Activated naive CD4-positive, alpha-beta T cell treated with anti-CD3 and anti-CD28 coated beads, Interleukin-2, amount 10 ng/mL, durations not matched to agents 7 days and 5 days (primary cell): ENCODE measurements at places on chromosomes 3 and 15.

DNA sequence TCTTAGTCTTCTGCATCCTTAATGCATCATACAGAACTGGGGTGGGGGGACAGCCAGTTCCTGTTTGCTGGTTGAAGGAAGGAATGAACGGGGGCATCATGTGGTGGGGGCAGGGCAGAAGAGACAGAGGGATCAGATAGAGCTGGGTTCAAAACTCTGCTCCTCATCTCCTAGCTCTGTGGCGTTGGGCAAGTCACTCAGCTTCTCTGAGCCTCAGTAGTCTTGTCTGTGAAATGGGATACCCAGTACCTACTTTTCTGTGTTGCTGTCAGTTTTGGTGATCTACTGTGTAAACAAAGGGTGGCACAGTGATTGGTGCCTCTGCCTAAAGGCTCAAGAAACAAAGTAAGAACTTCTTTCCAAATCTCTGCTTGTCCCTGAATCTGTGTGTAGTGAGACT is 36.3 kb downstream of the RHCG start:
- peaks cover 57% of the 10 kb centered on the region for H3K27me3 ChIP-seq
- H3K4me3 ChIP-seq, result no peak overlapping the region
- no peak for DNase-seq
- H3K4me1 ChIP-seq, result peaks cover 2% of the 10 kb centered on the region

GRCh38 chr3:41198046-41198445 is 1.3 kb upstream of the CTNNB1 start:
- H3K27me3 ChIP-seq, result peaks cover 14% of the 10 kb centered on the region
- no peak overlapping the region for H3K27ac ChIP-seq
- no peak for DNase-seq
- peak overlapping the region; percentile 85 for H3K4me3 ChIP-seq
- H3K36me3 ChIP-seq, result peaks cover 11% of the 10 kb centered on the region

GRCh38 chr15:80929225-80929624 is 60.4 kb downstream of the MESD start:
- H3K27me3 ChIP-seq, result peaks cover 4% of the 10 kb centered on the region
- H3K36me3 ChIP-seq, result no peaks in the 10 kb centered on the region
- no peak for DNase-seq
- H3K27ac ChIP-seq, result no peak overlapping the region

GRCh38 chr3:11288786-11289637 is 16.8 kb downstream of the ATG7 start:
- H3K27me3 ChIP-seq, result no peaks in the 10 kb centered on the region
- H3K27ac ChIP-seq, result peak overlapping the region; percentile 49
- H3K36me3 ChIP-seq, result peaks cover 32% of the 10 kb centered on the region
- peaks cover 56% of the 10 kb centered on the region for H3K4me1 ChIP-seq

- H3K27ac ChIP-seq, result no peak overlapping the region
- H3K36me3 ChIP-seq, result peaks cover 14% of the 10 kb centered on the region
- no peaks in the 10 kb centered on the region for H3K27me3 ChIP-seq
- no peak for DNase-seq
- peaks cover 5% of the 10 kb centered on the region for H3K4me1 ChIP-seq
These were observed 149.4 kb downstream of the VGLL4 start for GRCh38 chr3:11494131-11494916.

- H3K27ac ChIP-seq, result no peak overlapping the region
- H3K4me3 ChIP-seq, result no peak overlapping the region
- H3K27me3 ChIP-seq, result peaks cover 71% of the 10 kb centered on the region
- no peaks in the 10 kb centered on the region for H3K36me3 ChIP-seq
- no peak for DNase-seq
- no peaks in the 10 kb centered on the region for H3K4me1 ChIP-seq
These were observed 13.1 kb upstream of the VIPR1 start for GRCh38 chr3:42489116-42489936.

DNA sequence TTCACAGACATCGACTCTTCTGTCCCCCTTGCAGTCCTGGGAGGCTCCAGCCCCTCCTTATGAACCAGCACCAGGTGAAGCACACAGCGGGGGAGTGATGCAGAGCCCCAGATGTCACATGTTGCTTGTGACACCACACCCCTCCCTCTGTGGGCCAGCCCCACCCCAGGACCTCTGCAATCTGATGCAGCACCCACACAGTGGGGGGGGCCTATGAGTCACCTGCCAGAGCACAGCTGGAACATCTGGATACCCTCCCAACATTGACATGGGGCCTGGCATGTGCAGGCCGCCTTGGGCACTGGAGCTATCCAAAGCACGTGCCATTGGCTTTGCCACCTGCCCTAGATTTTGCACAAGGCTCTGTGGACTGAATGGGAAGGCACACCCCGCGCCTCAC is 70.5 kb downstream of the FEM1B start:
- no peak overlapping the region for H3K4me3 ChIP-seq
- H3K27me3 ChIP-seq, result peaks cover 44% of the 10 kb centered on the region
- no peak overlapping the region for H3K27ac ChIP-seq
- DNase-seq, result no peak
- H3K36me3 ChIP-seq, result no peaks in the 10 kb centered on the region

DNA sequence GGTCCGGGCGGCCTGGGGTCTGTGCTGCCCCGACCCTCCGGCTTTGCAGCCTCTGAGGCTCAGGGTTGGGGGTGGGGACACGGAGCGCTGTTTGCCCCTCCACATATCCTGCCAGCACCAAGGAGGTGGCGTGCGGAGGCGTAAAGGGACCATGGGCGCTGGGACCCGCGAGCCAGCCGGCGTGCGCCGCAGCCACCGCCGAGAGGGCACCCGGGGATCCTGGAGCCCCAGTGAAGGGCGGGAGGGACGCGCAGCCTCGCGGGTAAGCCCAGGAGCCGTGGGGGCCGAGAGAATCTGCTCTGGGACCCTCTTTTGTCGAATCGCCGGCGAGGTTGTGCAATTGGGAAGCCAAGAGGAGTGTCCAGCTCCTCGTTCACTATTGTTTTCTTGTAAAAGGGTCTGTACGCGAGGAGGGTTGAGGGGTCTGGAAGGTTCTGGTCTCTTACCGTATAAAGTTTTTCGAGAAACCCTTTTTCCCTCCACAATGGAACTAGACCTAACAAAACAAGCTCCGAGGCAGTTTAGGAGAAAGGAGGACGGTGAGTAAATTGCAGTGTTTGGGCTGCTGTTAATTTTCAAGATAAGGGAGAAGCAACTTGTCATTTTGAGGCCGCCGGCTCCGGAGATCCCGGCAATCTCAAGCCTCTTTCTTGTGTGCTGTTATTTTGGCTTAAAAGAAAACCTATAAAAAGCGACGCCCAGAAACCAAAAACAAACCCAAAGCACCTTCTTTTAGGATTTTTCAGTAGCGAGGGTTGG is 29.9 kb upstream of the ST3GAL6 start:
- peak; percentile 29 for DNase-seq
- peaks cover 83% of the 10 kb centered on the region for H3K27me3 ChIP-seq
- H3K36me3 ChIP-seq, result no peaks in the 10 kb centered on the region
- peaks cover 18% of the 10 kb centered on the region for H3K4me1 ChIP-seq
- no peak overlapping the region for H3K27ac ChIP-seq

DNA sequence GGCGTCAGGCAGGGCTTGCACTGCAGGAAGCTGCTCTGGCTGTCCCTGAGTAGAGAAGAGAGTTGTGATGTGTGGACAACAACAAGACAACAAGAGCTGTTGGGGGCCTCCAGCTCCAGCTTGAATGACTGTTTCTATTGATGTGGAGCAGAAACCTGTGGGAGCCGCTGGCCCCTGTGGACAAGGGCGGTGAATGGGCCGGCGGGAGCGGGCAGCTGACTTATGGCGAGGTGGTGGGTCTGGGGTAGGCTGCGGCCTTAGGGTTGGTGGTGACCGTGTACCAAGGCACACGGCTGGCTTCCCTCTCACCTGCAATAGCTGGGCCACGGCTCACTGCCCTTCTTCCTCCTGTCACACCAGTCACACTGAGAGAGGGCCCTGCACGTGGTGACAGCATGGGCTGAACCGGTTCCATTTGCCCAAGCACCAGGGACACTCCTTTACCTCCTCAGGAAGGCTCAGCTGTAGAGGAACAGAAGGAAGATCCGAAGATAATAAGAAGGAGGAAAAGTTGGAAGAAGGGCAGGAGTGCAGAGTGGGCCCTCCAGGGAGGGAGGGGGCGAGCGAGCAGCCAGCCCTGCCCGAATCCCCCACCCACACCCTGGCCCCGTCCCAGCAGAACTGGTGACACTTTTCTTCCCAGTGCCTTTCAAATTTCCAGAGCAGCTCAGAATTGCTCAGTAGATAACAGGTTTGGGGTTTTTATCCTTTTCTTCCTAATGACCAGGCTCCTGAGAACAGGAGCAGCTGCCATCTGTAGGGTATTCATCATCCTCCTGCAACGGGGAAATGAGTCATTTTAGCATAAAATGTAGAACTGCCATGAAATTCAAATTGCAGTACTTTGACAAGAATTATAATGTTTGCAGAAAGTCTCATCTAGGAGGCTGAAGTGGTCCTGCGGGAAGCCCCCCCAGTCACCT is 136.9 kb downstream of the TJP1 start:
- H3K4me3 ChIP-seq, result no peak overlapping the region
- H3K36me3 ChIP-seq, result no peaks in the 10 kb centered on the region
- no peak overlapping the region for H3K27ac ChIP-seq
- H3K4me1 ChIP-seq, result no peaks in the 10 kb centered on the region
- peaks cover 4% of the 10 kb centered on the region for H3K27me3 ChIP-seq
- no peak for DNase-seq

DNA sequence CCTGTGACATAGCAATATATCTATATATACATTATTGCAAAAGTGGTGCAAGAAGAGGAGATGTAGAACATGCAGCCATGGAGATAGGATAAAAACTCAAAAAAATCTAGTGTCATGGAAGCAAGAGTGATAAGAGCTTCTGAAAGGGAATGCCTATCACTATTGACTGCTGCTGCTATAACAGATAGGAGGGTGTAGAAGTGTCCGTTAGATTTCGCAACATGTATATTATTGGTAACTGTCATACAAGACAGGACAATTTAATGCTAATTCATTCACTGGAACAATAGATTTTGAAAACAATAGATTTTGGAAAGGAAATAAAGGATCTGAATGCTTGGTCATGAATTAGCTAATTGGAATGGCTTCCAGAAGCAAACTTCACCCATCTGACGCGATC is 224.5 kb downstream of the ZNF385D start:
- no peak overlapping the region for H3K27ac ChIP-seq
- no peaks in the 10 kb centered on the region for H3K27me3 ChIP-seq

DNA sequence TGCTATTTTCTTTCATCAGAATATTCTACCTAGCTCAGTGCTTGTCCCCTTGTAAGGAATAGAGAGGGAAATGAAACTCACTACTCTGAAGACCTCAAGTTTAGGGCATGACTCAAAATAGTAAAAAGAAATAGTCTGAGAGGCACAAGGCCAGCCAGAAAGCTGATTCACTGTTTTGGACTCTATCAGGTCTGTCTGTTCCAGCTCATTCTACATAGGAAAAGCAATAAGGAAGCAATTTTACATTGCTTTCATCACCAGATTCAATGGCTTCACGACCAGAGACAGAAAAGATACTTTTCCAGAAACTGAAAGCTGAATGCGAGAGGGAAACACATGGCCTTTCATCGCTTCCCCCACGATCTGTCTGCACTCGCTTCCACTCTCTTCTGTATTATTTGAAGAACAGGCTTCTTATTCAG is 276.0 kb downstream of the GBE1 start:
- H3K27ac ChIP-seq, result no peak overlapping the region
- H3K4me1 ChIP-seq, result no peaks in the 10 kb centered on the region
- H3K4me3 ChIP-seq, result no peak overlapping the region
- no peak for DNase-seq
- no peaks in the 10 kb centered on the region for H3K27me3 ChIP-seq

DNA sequence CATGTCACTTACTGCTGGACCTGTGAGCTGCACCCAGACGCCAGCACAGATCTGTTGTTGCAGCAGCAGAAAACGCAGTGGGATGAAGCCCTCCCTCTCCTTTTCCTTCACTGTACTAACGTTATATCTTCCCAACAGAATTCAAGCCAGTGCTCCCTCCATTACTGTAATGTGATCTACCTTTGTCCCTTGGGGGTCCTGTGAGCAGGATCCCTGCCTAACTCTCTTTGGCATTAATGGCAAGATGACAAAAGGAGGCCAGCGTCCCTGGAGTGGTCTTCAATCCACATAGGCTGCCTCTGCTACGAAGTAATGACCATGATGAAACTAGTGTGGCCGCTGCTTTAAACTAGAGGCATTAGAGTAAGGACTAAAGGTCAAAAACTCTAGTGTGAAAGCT is 69.3 kb upstream of the SOX14 start:
- H3K27me3 ChIP-seq, result no peaks in the 10 kb centered on the region
- H3K4me3 ChIP-seq, result no peak overlapping the region
- no peak overlapping the region for H3K27ac ChIP-seq
- H3K36me3 ChIP-seq, result no peaks in the 10 kb centered on the region
- H3K4me1 ChIP-seq, result no peaks in the 10 kb centered on the region

GRCh38 chr15:74461847-74462511 is 1.0 kb upstream of the UBL7 start:
- H3K27ac ChIP-seq, result peak overlapping the region; percentile 88
- peaks cover 53% of the 10 kb centered on the region for H3K4me1 ChIP-seq
- peak overlapping the region; percentile 90 for H3K4me3 ChIP-seq
- DNase-seq, result no peak
- peaks cover 36% of the 10 kb centered on the region for H3K36me3 ChIP-seq

GRCh38 chr3:120410541-120410940 is 40.3 kb downstream of the FSTL1 start:
- H3K27me3 ChIP-seq, result peaks cover 3% of the 10 kb centered on the region
- no peaks in the 10 kb centered on the region for H3K36me3 ChIP-seq
- no peaks in the 10 kb centered on the region for H3K4me1 ChIP-seq

- H3K27me3 ChIP-seq, result no peaks in the 10 kb centered on the region
- no peak overlapping the region for H3K27ac ChIP-seq
- no peaks in the 10 kb centered on the region for H3K36me3 ChIP-seq
These were observed 406.2 kb upstream of the CNTN4 start for GRCh38 chr3:1692428-1692827.

GRCh38 chr3:17562845-17563244 is 179.6 kb downstream of the TBC1D5 start:
- H3K36me3 ChIP-seq, result peaks cover 3% of the 10 kb centered on the region
- H3K27me3 ChIP-seq, result no peaks in the 10 kb centered on the region
- peaks cover 2% of the 10 kb centered on the region for H3K4me1 ChIP-seq
- no peak overlapping the region for H3K27ac ChIP-seq
- no peak for DNase-seq

DNA sequence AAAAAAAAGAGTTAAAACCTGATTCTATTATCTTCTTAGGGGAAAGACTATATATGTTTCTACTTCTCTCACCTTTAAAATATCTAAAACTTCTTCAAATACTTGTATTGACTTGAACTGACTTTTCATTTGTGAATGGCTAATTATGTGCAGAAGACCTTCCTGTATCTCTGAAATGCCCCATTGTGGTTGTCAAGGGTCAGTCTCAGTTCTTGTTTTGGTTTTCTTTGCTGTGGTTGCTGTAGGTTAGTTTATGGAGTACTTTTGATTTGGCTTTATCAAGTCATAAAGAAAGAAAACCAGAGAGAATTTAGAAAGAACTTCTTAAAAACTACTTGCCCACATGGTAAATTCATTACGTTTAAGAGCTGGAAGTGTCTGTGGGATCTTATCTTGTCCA is 345.3 kb upstream of the POU1F1 start:
- no peak for DNase-seq
- H3K36me3 ChIP-seq, result no peaks in the 10 kb centered on the region
- no peaks in the 10 kb centered on the region for H3K4me1 ChIP-seq
- no peak overlapping the region for H3K27ac ChIP-seq
- no peak overlapping the region for H3K4me3 ChIP-seq
